ENCODE measurements at places on chromosomes 1 and 21. TPM values are rescaled to one million over a fixed set of nuclear protein-coding genes. Genes with fewer than 3 reads are reported as not detected.

DNA sequence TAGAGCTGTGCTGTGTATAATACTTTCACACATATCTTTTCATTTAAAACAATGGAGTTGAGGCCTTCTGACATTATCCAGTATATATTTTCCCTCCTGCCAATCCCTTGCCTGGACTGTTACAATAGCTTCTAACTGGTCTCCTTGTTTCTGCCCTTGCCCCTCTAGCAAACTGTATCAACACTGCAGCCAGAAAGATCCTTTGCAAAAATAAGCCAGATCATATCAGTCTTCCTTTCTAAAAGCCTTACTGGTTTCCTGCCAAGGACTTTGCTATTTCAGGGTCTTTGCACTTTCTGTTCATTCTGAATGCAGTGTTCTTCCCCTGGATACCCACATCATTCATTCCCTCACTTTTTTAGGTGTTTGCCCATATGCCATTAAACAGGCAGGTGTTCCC is 370.1 kb downstream of the PTBP2 start:
- H3K27me3 ChIP-seq = no peaks in the 10 kb centered on the region
- H3K4me1 ChIP-seq = no peaks in the 10 kb centered on the region
- no peak for DNase-seq
- H3K36me3 ChIP-seq = peaks cover 1% of the 10 kb centered on the region
- H3K27ac ChIP-seq = no peak overlapping the region

GRCh38 chr1:245316784-245317183 is 162.0 kb downstream of the KIF26B start:
- H3K4me3 ChIP-seq = no peak overlapping the region
- H3K36me3 ChIP-seq = no peaks in the 10 kb centered on the region
- DNase-seq = no peak

DNA sequence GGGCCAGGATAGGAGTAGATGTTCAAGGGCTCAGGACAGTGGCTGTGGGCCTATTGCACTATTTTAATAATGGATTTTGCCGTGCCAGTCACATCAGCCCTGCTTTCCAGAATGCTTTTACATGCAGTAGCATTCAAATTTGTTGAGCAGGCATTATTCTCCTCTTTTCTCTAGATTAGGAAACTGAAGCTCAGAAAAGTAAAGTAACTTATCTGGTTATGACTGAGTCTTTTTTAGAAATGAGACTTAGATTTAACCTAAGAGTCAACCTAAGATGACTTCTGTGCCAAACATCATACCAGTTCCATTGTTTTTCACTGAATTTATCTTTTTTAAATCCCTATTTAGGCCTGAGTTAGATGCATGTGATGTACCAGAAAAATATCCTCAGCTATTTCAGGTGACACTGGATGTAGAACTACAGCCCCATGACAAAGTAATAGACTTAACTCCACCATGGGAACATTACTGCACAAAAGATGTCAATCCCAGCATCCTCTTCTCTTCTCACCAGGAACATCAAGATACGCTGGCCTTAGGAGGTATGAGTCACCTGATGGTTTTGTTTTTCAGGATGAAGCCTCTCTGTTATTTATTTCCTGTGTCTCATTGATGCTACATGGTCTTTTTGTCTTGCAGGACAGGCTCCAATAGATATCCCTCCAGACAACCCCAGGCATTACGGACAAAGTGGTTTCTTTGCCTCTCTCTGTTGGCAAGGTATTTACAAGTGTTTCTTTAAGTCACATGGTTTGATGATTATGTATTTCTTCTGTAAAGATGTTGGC is 31.4 kb upstream of the LEPR start:
- peaks cover 12% of the 10 kb centered on the region for H3K36me3 ChIP-seq
- no peaks in the 10 kb centered on the region for H3K27me3 ChIP-seq
- no peak overlapping the region for H3K4me3 ChIP-seq
- H3K4me1 ChIP-seq = no peaks in the 10 kb centered on the region
- no peak overlapping the region for H3K27ac ChIP-seq
- DNase-seq = no peak

GRCh38 chr1:4165686-4166300 is 265.7 kb upstream of the C1orf174 start:
- peaks cover 19% of the 10 kb centered on the region for H3K27me3 ChIP-seq
- no peak overlapping the region for H3K27ac ChIP-seq
- no peaks in the 10 kb centered on the region for H3K4me1 ChIP-seq
- no peak for DNase-seq
- H3K36me3 ChIP-seq = no peaks in the 10 kb centered on the region

DNA sequence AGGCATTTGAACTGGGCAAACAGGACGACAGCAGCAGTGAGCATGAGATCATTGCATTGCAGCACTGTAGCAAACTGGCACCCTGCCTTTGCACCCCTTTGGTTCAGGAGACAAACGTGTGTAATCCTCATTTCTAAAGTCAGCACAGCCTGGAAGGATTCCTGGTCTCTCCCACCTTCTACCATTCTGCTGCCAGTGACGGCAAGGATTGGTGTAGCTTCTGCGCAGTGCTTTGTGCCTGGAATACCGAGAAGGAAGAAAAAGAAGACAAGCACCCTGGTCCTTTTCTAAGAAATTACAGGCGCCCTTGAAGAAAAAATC is 805.3 kb downstream of the USP25 start:
- peak overlapping the region; percentile 74 for H3K27ac ChIP-seq
- peak overlapping the region; percentile 45 for H3K4me3 ChIP-seq
- no peaks in the 10 kb centered on the region for H3K27me3 ChIP-seq

GRCh38 chr1:90707363-90707710 is 9.8 kb downstream of the BARHL2 start:
- H3K36me3 ChIP-seq = no peaks in the 10 kb centered on the region
- no peak overlapping the region for H3K27ac ChIP-seq
- H3K4me3 ChIP-seq = peak overlapping the region; percentile 41
- peaks cover 17% of the 10 kb centered on the region for H3K4me1 ChIP-seq

DNA sequence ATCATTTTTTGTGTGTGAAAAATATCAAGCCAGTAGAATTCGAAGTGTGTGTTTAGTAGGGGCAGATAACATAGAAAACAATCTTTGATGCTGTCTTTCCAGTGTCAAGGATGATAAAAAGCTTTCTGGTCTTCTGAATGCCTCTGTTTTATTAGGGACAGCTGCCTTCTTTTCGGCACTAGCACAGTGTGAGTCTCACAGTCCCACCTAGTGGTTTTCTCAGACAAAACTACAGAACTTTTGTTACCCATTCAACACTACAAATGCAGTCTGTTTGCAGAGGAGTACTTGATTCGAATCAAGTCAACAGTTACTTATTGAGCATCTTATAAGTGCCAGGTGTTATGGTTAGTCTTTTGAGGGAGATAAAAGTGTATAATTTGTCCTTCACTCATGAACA is 30.6 kb upstream of the MCOLN3 start:
- H3K36me3 ChIP-seq = no peaks in the 10 kb centered on the region
- H3K4me1 ChIP-seq = no peaks in the 10 kb centered on the region
- H3K27ac ChIP-seq = no peak overlapping the region
- H3K4me3 ChIP-seq = no peak overlapping the region
- H3K27me3 ChIP-seq = no peaks in the 10 kb centered on the region

- H3K4me1 ChIP-seq = peaks cover 7% of the 10 kb centered on the region
- H3K27me3 ChIP-seq = no peaks in the 10 kb centered on the region
- DNase-seq = peak; percentile 58
- H3K27ac ChIP-seq = no peak overlapping the region
Measured at GRCh38 chr1:199272628-199273086, 633.8 kb downstream of the PTPRC start.

DNA sequence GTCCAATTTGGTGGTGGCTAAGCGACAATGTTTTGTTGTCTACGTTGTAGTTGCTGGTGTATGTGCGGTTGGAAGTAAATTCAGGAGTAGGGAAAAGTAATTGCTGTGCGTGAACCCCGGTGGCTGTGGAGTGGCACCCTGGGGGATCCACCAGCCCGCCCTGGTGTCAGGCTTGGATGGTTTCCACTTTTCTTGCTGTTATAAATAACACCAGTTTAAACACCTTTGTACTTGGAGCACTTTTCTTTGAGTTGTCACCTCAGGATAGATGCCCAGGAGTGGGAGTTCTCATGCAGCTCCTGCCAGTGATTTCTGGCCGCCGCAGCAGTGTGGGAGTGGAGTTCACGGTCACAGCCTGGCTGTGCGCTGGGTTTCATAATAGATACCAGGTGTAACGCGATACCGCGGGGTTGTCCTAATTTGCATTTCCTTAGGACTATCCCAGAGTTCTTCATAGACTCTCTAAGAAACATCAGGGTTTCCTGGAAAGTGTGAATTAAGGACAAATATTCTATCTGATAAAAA is 12.8 kb upstream of the TMEM200B start:
- no peak for DNase-seq
- no peaks in the 10 kb centered on the region for H3K27me3 ChIP-seq
- H3K4me1 ChIP-seq = peaks cover 8% of the 10 kb centered on the region
- H3K36me3 ChIP-seq = no peaks in the 10 kb centered on the region
- H3K4me3 ChIP-seq = no peak overlapping the region

DNA sequence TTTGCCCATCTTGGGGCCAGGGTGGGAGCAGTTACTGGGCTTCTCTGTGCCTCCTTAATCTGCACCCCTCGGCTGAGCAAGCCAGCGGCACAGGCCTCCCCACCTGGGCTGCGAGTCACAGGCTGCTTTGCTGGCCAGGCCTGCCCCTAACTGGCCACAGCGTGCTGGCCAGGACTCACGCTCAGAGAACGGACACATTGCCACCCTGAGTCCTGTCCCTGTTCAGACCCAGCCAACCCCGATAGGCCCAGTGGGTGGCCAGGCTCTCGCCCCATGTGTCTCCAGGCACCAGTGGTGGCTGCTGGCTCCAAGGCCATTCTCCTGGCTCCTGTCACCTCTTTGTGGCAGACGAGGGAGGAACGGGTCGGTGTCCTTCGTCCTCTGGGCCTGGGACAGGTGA is 61.3 kb downstream of the MORN1 start:
- no peaks in the 10 kb centered on the region for H3K36me3 ChIP-seq
- no peak overlapping the region for H3K4me3 ChIP-seq
- H3K27me3 ChIP-seq = no peaks in the 10 kb centered on the region
- no peak for DNase-seq

- DNase-seq = no peak
- no peak overlapping the region for H3K27ac ChIP-seq
- no peaks in the 10 kb centered on the region for H3K4me1 ChIP-seq
- H3K4me3 ChIP-seq = no peak overlapping the region
- no peaks in the 10 kb centered on the region for H3K36me3 ChIP-seq
Measured at GRCh38 chr1:18319099-18319498, 161.6 kb upstream of the KLHDC7A start.

- no peaks in the 10 kb centered on the region for H3K36me3 ChIP-seq
- no peak overlapping the region for H3K27ac ChIP-seq
- no peak for DNase-seq
- no peaks in the 10 kb centered on the region for H3K4me1 ChIP-seq
- no peaks in the 10 kb centered on the region for H3K27me3 ChIP-seq
Measured at GRCh38 chr21:33883118-33883517, 32.5 kb downstream of the ATP5PO start.

- no peak for DNase-seq
- H3K4me1 ChIP-seq = peaks cover 7% of the 10 kb centered on the region
- no peak overlapping the region for H3K27ac ChIP-seq
- H3K27me3 ChIP-seq = peaks cover 46% of the 10 kb centered on the region
- H3K4me3 ChIP-seq = no peak overlapping the region
Measured at GRCh38 chr1:159168043-159168442, 3.4 kb upstream of the CADM3 start.

- no peak overlapping the region for H3K27ac ChIP-seq
- H3K4me3 ChIP-seq = no peak overlapping the region
- H3K4me1 ChIP-seq = no peaks in the 10 kb centered on the region
- no peaks in the 10 kb centered on the region for H3K36me3 ChIP-seq
- no peaks in the 10 kb centered on the region for H3K27me3 ChIP-seq
Measured at GRCh38 chr1:90045853-90046563, 51.1 kb downstream of the ZNF326 start.

- H3K4me3 ChIP-seq = no peak overlapping the region
- H3K27me3 ChIP-seq = no peaks in the 10 kb centered on the region
- H3K4me1 ChIP-seq = no peaks in the 10 kb centered on the region
- no peak overlapping the region for H3K27ac ChIP-seq
- DNase-seq = no peak
- H3K36me3 ChIP-seq = no peaks in the 10 kb centered on the region
Measured at GRCh38 chr21:40130476-40130875, 263.2 kb downstream of the PCP4 start.

GRCh38 chr1:46647611-46648010 is 20.6 kb downstream of the ATPAF1 start:
- H3K36me3 ChIP-seq = peaks cover 44% of the 10 kb centered on the region
- DNase-seq = no peak
- H3K27ac ChIP-seq = no peak overlapping the region
- H3K4me3 ChIP-seq = no peak overlapping the region
- no peaks in the 10 kb centered on the region for H3K4me1 ChIP-seq

The CCDC185 gene
- total RNA-seq = not detected

The RGS1 gene
- total RNA-seq = 16.3 TPM

The SPOCD1 gene
- total RNA-seq = 21.6 TPM

The AMY1A gene
- 5.8 TPM for total RNA-seq

The AMY1C gene
- total RNA-seq = 35.3 TPM

The NUAK2 gene
- 6.8 TPM for total RNA-seq

The TIPRL gene
- total RNA-seq = 23.7 TPM

The AQP10 gene
- 0.47 TPM for total RNA-seq

The FAM72D gene
- 0.77 TPM for total RNA-seq

The TAGLN2 gene
- total RNA-seq = 451 TPM

Data from lower lobe of right lung (tissue), 2 donors.